ENCODE measurements at places on chromosomes 11 and 22.

GRCh38 chr11:78427615-78428265, 10.1 kb upstream of the GAB2 start:
- no peak for DNase-seq

DNA sequence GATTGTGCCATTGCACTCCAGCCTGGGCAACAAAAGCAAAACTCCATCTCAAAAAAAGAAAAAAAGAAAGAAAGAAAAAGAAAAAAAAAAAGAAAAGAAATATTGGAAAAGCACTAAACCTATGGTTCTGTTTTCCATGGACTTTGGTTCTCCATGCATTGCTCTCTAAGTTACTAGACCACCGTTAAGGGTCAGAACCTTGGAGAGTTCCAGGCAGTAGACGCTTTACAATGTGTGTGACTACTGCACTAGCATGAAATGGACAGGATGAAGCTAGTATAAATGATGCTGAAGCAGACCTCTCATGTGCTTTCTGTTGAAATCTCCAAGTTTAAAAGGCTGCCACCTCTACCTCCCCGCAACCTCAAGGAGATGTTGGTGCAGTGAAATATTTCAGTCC, 63.5 kb downstream of the SIK2 start:
- DNase-seq: peak; percentile 54

DNA sequence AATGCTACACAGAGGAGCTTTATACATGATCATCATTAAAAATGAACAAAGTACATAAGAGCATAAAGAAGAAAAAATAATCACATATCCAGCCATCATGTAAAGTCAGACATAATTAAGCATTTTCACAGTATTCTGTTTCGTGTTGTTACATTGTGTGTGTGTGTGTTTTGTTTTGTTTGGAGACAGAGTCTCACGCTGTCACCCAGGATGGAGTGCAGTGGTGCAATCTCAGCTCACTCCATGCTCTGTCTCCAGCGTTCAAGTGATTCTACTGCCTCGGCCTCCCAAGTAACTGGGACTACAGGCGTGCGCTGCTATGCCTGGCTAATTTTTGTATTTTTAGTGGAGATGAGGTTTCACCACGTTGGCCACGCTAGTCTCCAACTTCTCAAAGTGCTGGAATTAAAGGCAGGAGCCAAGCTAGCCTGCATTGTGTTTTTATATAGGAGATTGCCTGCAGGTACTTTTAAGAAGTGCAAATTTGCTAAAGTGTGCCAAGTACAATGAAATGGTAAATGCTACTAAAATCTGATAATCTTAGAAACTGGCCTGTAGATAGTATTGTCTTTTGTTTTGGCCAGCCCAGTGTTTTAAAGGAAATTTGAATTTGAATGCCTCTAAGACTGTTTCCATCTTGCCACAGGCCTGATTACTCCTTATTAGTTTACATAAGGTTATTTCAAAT, 7.8 kb downstream of the CTSC start:
- no peak for DNase-seq

DNA sequence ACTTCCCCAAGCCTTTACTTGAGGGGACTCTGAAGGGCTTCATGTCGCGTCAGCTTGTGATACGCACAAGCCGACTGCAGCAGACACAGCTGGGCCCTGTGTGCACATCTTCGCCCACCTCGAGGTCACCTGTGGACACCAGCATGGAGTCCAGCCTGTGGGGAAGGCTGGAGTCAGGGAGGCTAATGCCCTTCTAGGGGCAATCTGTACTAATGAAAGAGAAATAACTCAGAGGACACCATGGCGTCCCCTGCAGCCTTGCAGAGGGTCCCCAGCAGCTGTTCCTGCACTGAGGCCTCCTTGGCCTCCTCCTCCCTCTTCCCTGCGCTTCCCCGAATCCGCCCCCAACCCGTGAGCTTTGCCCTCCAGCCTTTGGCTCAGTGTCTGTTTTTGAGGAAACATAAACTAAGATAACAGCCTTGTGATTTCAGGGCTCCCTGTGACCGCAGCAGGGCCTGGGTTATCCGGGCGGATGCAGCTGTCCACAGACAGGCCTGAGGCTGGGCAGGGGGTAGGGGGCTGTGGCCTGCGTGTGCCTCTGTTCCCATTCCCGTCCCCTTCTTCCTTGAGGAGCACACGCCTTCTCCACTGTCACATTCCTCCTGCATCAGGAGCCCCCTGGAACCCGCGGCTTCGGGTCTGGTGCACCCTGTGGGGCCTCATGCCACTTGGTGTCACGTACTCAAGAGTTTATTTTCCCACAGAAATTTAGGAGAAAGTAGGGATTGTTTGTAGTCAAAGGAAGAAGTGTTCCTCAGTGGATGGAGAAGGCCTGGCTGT, 25.0 kb downstream of the KRTAP5-5 start:
- DNase-seq: no peak

DNA sequence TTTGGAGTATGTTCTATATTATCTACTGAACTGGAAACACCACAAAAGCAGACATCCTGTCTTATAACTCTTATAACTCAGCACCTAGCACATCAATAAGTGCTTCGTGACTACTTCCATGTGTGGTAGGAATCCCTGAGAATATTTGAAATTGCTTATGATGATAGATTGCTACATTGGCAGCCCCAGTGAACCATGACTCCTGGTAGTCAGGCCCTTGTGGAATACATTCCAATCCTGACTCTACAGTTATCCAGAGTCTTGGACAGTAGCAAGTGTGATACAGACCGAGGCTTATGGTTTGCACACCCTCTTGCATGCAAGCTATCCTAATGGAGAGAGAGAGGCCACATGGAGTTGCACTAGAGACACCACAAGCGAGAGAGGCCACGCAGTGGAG, 59.5 kb upstream of the PHF21A start:
- DNase-seq: no peak

- DNase-seq: peak; percentile 47
Observed at GRCh38 chr11:62611705-62612365, 740 bp downstream of the EML3 start.

DNA sequence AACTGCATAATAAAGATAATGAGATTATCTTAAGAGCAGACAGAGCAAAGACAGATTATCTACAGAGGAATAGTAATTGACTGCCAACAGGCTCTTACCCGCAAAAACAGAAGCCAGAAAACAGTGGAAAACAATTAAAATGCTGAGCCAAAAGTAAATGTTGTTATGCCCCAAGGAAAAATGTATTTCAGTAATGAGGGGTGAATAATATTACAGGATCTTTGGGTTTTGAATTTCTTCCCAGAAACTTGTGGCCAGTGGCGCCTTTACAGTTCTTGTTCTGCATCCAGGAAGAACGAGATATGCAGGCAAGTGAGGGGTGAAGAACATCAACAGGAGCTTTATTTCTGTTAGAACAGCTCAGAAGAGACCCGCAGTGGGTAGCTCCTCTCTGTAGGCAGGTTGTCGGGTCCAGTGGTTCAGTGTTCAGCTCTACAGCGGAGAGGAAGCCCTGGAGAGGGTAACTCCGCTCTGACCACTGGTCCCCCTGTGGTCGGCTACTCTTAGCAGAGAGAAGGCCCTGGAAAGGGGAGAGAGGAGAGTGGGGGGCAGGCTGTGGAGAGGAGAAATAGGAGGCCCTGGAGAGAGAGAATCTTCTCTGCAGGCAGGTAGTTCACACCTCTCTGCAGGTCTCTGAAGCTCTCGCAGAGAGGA, 51.8 kb upstream of the SC5D start:
- DNase-seq: no peak

Data from urothelium cell line (cell line).